Type B pancreatic cell (in vitro differentiated cells): ENCODE measurements at places on chromosomes 13 and 19. TPM values are rescaled to one million over a fixed set of nuclear protein-coding genes. Genes with fewer than 3 reads are reported as not detected.

- peak; percentile 73 for DNase-seq
Observed at GRCh38 chr19:12090807-12091206, 26.3 kb downstream of the ZNF844 start.

GRCh38 chr13:56923626-56924140 is 217.0 kb upstream of the PRR20A start:
- DNase-seq: no peak

DNA sequence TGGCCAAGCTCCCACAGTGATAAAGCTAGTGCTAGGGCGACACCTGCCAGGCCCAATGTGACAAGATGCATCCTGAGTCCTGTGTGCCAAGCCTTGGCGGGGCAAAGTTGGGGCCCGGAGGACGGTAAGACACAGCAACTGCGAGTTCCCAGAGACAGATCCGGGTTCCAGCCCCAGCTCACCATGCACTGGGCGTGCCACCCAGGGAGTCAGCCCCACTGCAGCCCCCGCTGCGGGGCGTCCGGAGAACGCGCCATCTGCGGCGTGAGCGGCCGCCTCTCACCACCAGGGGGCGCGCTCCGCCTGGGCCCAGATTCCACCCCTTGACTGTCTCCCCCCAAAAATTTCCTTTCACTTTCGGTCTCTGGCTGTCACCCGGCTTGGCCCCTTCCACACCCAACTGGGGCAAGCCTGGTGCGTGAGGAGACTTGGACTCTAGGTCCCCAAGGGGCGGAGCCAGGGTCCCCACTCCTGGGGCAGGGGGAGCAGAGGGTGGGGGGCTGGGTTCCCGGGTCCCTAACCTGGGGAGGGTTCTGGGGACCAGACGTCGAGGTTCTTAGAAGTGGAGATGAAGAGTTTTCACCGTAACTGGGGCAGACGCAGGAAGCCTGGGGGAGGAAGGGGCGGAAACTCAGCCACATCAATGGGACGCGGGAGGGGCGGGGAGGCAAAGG is at the start of gene FLT3LG:
Gene FLT3LG (plus strand): TSS at position 348 of the 674 bp plus-strand sequence. CDS start 425 bp downstream, outside the sequence.
- DNase-seq: no peak

- DNase-seq: no peak
Observed at GRCh38 chr13:93603043-93603442, 376.4 kb downstream of the GPC6 start.

Gene FKRP
- 24.2 and 38.4 TPM in 2 replicates for total RNA-seq

Gene OR4F17
- not detected in 2 replicates for total RNA-seq

Gene CYTH2
- total RNA-seq: 115 and 139 TPM in 2 replicates

Gene PTPRH
- total RNA-seq: 3.9 and 4.3 TPM in 2 replicates
